ENCODE measurements at places on chromosomes 7 and 10.

DNA sequence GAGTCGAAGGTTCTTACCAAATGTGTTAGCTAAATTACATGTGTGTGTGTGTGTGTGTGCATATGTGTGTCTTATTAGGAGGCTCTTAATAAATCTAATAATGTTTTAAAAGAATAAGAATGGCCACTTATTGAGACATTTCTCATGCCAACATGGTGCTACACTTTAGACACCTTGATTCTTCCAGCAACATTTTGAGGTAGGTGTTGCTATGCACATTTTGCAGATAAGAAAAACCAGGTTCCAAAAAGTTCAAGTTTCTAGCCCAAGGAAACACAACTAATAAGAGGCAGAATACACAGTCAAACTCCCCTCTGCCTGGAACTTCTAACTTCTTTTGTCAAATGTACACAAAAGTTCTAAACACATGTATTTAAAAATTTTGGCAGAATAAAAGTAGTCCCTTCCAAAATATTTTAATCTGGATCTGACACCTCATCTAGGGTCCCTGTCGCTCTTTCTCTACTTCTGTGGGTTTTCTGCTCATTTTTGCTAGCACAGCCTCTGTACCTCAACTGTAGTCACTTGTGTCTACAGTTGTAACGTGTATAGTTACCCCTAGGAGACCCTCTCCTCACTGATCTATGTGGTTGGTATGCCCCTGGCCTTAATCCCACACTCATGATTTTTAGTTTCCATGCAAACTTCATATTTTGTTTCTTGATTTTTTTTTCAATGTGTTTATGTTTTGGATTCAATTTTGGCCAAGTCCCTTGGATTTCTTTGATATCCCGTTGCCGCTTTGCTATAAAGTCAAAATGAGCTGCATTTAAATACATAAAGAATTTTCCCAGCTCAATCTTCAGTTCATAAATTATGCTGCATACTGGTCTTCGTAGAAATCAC, 4.3 kb downstream of the ANKRD1 start:
- no peak for DNase-seq

- DNase-seq, result no peak
These were observed 44.1 kb downstream of the SGMS1 start for GRCh38 chr10:50579491-50580261.

DNA sequence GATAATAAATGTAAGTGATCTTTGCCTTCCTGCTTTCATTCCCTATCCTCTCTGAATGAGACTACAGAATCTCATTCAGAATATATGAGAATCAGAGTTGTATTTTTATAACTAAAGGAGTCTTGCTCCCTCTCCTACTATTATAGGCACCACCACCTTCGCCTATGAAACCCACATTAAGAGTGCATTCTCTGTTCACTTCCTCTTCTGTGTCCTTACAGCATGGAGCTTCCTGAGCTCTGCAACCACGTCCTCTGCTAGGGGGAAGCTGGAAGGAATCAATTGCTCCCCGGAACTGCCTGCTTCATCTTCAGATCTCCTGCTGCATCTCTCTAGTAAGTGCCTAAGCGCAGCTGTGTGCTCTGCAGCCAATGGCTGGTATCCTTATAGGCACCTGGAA, 820.7 kb downstream of the GRID1 start:
- no peak for DNase-seq

GRCh38 chr10:103912759-103913158, 5.2 kb downstream of the STN1 start:
- DNase-seq, result no peak

GRCh38 chr7:50712252-50713122, 70.2 kb downstream of the GRB10 start:
- no peak for DNase-seq

GRCh38 chr7:22111661-22112060, 166.0 kb upstream of the CDCA7L start:
- DNase-seq, result peak; percentile 14

- DNase-seq, result no peak
These were observed 103.7 kb downstream of the TRIM24 start for GRCh38 chr7:138563808-138564207.

- DNase-seq, result peak; percentile 56
These were observed 134.3 kb downstream of the TAX1BP1 start for GRCh38 chr7:27873981-27874957.

GRCh38 chr7:75727881-75728593, 10.7 kb downstream of the HIP1 start:
- DNase-seq, result peak; percentile 78

DNA sequence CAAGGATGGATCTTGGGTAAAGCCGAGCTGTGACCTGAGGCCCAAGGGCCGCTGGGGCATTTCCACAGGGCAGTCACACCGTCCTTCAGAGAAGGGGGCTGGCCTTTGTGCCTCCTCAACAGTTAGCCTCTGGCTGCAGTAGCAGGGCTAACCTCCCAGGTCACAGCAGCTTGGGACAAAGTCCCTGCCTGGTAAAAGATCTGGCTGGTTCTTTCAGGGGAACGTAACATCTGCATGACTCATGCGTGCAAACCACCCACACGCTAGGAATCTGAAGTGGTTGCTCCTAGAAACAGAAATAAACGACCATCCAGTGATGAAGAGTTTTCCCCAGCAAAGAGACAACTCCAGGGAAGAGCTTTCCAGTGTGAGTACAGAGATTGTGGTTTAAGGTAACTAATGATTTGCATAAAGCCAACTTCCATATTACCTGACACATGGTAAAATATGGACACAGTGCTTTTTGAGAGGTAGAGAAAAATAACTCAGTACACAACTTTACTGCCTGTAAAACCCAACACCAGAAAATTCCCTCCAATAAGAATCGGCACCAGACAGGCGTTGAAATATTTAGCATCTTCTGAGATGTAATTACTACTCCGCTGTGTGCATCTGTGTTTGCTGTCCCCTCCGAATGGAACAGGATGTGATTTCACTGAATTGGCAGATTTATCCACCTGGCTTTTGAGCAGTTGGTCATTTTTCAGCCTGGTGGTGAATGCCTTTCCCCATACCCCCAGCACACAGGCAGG, 84.9 kb upstream of the ADRB1 start:
- DNase-seq, result peak; percentile 95

DNA sequence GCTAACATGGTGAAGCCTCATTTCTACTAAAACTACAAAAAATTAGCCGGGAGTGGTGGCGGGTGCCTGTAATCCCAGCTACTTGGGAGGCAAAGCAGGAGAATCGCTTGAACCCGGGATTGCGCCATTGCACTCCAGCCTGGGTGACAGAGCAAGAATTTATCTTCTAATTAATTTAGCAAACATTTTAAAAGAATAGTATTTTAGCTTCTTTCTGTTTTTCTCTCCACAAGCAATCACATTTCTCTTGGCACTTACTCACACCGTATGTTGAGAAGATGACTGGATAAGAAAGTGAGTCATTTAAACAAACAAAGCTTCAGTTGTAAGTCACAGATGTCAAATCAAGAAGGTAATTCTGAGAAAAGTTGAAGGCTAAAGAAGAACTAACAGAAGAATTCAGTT, 264.0 kb downstream of the ARL4A start:
- peak; percentile 84 for DNase-seq

GRCh38 chr10:42830237-42830636, 47.6 kb downstream of the BMS1 start:
- DNase-seq, result no peak

- DNase-seq, result no peak
These were observed 36.6 kb upstream of the C7orf33 start for GRCh38 chr7:148553979-148554378.

- DNase-seq, result peak; percentile 13
These were observed 401.1 kb upstream of the NFE2L3 start for GRCh38 chr7:25750744-25751508.

- no peak for DNase-seq
These were observed 92.6 kb upstream of the MBL2 start for GRCh38 chr10:52865213-52865612.

DNA sequence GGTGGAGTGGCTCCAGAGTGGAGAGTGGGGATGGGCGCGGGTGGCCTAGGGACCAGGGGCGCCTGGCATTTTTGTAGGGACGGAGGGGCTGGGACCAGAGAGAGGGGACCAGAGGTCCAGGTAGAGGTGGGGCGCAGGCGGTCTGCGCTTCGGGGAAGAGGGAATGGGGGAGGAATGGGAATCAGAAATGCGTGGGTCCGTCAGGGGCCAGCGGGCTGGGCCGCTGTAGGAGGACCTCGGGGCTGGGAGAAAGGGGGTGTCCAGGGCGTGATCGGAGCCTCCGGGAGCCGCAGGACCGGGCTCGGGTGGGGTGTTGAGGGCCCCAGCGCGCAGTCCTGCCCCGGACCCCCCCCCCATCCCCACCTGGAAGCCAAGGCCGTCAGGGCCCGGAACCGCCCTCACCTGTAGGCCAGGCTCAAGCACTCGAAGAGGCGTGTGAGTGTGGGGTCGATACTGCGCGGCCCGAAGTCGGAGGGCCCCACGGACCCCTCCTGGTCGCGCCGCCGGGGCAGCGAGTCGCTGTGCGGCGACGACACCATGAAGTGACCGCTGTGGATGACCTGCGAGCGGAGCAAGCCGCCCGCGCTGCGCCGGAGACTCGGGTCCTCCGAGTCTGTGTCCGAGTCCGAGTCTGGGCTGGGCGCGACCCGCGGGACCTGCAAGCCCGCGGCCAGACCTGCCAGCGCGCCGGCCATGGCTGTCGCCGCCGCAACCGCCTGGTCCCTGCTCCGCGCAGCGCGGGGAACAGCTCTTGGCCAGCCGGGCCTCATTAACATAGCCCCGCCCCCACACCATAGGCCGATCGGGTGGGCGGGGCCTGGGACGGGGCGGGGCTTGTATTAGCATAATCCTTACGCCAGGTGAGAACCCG, at the start of gene MLXIPL:
MLXIPL (minus strand) TSS at position 725 of the 871 bp plus-strand sequence; CDS start at position 695, 30 bp downstream.
- DNase-seq, result peak; percentile 42

- DNase-seq, result peak; percentile 71
These were observed 2.0 kb downstream of the NRP1 start for GRCh38 chr10:33332183-33333065.

DNA sequence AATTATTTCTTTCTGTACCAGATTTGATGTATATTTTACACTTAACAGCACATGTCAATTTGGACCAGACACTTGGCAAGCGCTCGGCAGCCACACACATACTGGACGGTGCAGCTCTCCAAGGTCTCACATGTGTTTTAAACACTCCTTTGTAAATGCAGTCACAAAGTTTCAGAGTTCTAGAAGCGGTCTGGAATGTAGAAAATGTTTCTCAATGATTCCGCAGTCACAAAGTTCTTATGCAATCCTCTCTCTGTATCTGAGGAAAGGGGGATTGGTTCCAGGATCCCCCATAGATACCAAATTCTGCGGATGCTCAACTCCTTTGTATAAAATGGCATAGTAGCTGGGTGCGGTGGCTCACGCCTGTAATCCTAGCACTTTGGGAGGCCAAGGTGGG, 253.0 kb upstream of the GRB10 start:
- peak; percentile 76 for DNase-seq

Data from choroid plexus epithelial cell (primary cell).